Natural killer cell treated with Interleukin-12 subunit alpha and Interleukin-12 subunit beta and Interleukin-15 and Interleukin-18, amount 100 ng/mL, for 72 hours (primary cell): ENCODE measurements at places on chromosomes 7 and 10. TPM values are rescaled to one million over a fixed set of nuclear protein-coding genes. Genes with fewer than 3 reads are reported as not detected.

SPDYE2 gene
- 0.53 TPM for total RNA-seq

ZNF488 gene
- not detected for total RNA-seq

EVX1 gene
- total RNA-seq, result not detected

IFRD1 gene
- 77.4 TPM for total RNA-seq

CUBN gene
- total RNA-seq, result 1.6 TPM

GIMAP4 gene
- total RNA-seq, result 83.6 TPM

IL6 gene
- 151 TPM for total RNA-seq

DNA sequence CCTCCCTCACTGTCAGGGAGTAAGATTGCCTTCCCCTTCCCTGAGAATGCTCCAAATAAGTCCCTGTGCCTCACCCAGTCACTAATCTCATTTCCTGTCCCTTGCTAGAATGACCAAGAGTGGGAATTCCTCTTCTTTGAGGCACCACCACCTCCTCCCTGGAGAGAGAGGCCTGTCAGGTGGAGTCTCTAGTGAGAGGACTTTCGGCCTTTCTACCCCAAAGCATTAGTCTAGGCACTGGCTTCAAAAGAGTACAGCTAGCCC is 145.0 kb downstream of the PTPN20 start:
- no peak for DNase-seq

- no peak for DNase-seq
These were observed 110.4 kb downstream of the NRCAM start for GRCh38 chr7:108345710-108346336.

DNA sequence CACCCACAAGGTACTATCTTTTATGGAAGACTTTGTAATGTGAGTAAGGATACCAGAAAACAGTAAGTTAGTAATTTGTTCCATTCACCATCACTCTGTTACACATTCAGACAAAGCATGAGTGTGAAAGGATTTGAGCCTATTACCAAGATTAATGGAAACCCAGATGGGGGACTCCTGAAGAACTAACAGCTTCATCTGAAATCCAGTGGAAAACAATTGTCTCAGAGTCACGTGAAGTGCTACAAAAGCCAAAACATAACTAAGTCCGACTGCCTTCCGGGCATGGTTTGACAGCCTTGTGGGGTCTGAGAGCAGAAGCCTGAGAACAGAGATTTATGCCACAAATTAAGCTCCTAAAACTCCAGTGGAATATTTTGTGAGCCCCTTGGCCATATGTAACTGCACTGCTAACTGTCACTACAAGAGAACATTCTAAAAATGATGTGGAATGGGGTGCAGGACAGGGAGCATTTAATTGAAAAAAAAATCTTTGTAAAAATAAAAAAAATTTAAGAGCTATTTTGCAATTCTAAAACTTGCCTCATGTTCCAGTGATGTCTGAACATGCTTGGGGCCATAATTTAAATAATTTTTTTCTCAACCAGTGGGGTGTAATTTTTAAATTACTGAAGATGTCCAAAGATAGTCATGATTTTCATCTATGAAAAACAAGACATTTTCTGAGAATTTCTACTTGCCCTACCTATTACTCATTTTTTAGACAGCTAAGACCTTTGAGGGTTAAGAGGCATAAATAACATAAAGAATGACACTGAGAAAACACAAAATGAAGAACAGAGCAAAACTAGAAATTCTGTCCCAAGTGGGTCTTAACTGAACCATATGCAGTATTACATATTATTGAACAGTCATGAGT is 555.0 kb downstream of the INHBA start:
- DNase-seq, result no peak

DNA sequence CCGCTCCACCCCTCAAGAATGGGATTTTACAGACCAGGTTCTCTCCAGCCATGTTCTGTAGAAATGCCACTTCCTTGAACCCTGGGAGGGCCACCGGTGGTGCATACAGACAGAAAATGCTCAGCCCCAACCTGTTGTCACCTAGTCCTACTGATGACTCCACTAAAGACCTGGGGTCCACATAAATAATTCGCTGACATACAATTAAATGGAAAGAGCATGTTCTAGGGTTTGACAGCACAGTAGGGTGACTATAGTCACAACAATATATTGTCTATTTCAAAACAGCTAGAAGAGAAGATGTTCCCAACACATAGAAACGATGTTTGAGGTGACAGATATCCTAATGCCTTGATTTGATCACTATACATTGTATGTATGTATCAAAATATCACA is 155.6 kb upstream of the NEBL start:
- no peak for DNase-seq

DNA sequence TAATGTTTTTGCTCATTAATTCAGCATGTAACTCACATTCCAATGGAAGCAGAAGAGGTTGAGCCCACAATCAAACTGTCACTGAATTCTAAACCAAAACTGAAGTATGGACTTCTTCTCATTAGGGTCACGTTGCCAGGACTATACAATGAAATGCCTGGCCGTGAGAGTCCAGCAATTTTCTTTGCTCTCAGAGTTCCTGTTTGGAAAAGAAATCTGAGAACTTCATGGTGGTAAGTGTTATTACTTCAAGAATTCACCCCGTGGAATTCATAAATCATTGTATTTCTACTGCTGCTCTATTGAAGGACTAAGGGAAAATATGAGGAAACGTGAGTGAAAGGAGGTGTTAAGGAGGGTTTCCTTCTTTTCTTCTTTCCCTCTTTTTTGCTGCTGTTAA is 441.8 kb upstream of the AKR1E2 start:
- no peak for DNase-seq

DNA sequence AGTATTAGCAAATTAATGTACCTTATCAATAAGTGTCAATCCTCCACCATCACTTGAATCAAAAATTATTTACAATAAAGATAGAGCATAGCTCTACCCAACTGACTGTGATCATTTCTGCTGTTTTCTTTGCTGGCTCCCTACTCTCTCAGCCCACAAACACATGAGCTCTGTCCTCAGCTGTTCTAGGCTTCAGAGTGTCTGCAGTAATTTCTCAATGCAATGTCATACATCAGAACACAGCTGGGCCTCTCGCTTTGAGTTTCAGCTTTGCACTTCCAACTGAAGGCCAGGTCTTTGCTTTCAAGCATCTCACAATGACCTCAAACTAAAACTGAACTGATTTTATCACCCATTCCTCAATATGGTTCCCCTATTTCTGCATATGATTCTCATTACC is 55.7 kb downstream of the RNF133 start:
- DNase-seq, result no peak

GRCh38 chr7:20199015-20199737 is 18.0 kb downstream of the MACC1 start:
- DNase-seq, result no peak

DNA sequence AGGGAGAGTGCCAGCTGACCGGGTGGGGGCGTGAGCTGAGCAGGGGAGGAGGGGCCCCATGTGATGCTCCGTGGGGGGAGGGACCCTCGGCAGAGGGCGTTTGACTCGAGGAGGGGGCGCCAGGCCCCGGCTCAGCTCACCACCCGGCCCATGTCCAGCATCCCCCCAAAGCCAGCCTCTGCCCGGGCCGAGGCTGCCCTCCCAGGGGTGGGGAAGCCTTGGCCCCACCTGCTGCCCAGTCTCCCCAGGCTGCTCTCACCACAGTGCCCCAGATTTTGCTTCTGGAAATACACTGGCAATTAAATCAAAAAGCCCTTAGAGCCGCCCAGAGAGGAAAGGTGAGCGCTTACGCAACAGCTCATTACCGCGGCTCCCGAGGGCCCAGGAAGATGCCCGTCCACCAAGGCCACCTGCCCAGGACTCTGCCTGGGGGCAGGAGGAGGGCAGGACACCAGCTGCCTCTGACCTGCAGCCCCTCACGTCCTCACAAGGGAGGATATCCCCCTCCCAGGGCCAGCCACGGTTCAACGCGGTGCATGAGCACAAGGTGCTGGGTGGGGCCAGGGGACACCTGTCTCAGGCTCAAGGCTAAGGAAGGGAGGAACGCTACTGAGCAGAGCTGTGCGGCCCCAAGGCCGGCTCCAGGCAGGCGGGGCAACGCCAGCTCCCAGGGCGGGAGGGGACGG is 70.0 kb upstream of the INPP5A start:
- peak; percentile 23 for DNase-seq

GRCh38 chr10:17644485-17644943 is 563 bp downstream of the STAM start:
- DNase-seq, result peak; percentile 60
